ENCODE measurements at places on chromosomes 1 and 21. TPM values are rescaled to one million over a fixed set of nuclear protein-coding genes. Genes with fewer than 3 reads are reported as not detected.
A peak's percentile ranks its signal among the peaks of the same experiment; 100 is the strongest.

The SYT14 gene
- under 0.01 TPM for polyA plus RNA-seq

- H3K36me3 ChIP-seq, result no peaks in the 10 kb centered on the region
- no peak overlapping the region for H3K4me3 ChIP-seq
- no peaks in the 10 kb centered on the region for H3K27me3 ChIP-seq
- no peak for DNase-seq
- H3K4me1 ChIP-seq, result no peaks in the 10 kb centered on the region
- H3K27ac ChIP-seq, result no peak overlapping the region
Measured at GRCh38 chr1:59833991-59834390, 19.2 kb downstream of the HOOK1 start.

The GABPB2 gene
- polyA plus RNA-seq, result 4.2 TPM

DNA sequence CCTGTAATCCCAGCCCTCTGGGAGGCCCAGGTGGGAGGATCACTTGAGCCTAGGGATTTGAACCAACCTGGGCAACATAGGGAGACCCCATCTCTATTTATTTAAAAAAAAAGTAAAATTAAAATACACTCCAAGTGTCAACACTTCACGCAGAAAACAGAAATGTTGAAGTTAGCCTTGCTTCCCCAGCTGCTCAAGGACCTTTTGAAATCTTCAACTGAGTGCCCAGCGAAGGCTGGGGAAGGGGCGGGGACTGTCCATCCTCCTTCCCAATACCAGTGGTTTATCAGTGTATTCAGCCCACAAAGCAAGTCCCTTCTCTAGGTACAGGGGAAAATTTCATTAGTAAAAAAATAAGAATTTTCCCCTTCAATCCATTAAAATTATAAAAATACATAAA is 2.2 kb upstream of the DNAJC28 start:
- DNase-seq, result no peak
- H3K36me3 ChIP-seq, result no peaks in the 10 kb centered on the region
- no peaks in the 10 kb centered on the region for H3K4me1 ChIP-seq
- no peaks in the 10 kb centered on the region for H3K27me3 ChIP-seq

The GON4L gene
- 24.7 TPM for polyA plus RNA-seq

The MRPL20 gene
- 171 TPM for polyA plus RNA-seq

The REN gene
- polyA plus RNA-seq, result 0.32 TPM

The RCC1 gene
- 64.2 TPM for polyA plus RNA-seq

DNA sequence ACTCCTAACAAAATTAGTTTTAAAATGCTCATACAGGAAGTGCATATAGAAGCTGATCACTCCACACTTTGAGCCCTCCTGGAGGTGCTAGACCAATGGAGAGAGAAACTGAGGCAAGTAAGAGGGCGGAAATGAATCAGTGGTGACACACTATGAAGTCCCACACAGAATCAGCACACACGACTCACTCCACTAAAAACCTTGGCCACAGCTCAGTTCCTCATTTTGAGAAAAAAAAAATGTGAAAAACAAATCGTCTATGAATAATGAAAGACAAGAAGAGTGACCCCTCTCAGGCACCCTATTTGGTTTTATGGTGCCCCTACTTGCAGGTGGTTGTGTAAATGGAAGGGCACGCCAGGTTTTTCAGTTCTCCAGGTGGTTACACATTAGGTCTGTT is 675.1 kb upstream of the BRINP3 start:
- H3K27me3 ChIP-seq, result no peaks in the 10 kb centered on the region
- no peaks in the 10 kb centered on the region for H3K36me3 ChIP-seq

- peaks cover 44% of the 10 kb centered on the region for H3K36me3 ChIP-seq
- no peak overlapping the region for H3K27ac ChIP-seq
- no peaks in the 10 kb centered on the region for H3K27me3 ChIP-seq
- no peaks in the 10 kb centered on the region for H3K4me1 ChIP-seq
- peak; percentile 57 for DNase-seq
Measured at GRCh38 chr21:45264912-45265515, 22.7 kb downstream of the POFUT2 start.

DNA sequence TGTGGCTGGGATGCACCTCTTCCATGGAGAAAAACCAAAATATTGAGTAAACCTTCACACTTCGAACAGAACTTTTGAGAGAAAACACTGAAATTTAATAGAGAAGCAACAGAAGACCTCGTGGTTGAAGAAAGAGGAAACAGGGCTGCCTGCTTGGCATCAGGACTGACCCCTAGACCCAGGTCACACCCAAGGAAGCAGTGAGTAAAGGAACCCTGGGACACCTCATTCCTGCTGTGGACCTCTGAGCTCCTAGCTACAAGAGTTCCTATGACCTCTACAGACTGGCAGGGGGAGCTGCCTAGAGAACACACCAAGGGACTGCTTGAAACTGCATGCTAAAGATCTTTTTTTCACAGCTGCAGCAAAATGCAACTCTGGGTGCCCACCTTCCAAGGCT is 67.8 kb downstream of the FASLG start:
- no peaks in the 10 kb centered on the region for H3K27me3 ChIP-seq
- H3K4me3 ChIP-seq, result no peak overlapping the region
- H3K36me3 ChIP-seq, result no peaks in the 10 kb centered on the region
- H3K27ac ChIP-seq, result no peak overlapping the region
- DNase-seq, result no peak

GRCh38 chr1:30635391-30635975 is 87.9 kb downstream of the MATN1 start:
- H3K4me1 ChIP-seq, result peaks cover 22% of the 10 kb centered on the region
- H3K4me3 ChIP-seq, result no peak overlapping the region
- DNase-seq, result peak; percentile 53

The APOBEC4 gene
- not detected for polyA plus RNA-seq

DNA sequence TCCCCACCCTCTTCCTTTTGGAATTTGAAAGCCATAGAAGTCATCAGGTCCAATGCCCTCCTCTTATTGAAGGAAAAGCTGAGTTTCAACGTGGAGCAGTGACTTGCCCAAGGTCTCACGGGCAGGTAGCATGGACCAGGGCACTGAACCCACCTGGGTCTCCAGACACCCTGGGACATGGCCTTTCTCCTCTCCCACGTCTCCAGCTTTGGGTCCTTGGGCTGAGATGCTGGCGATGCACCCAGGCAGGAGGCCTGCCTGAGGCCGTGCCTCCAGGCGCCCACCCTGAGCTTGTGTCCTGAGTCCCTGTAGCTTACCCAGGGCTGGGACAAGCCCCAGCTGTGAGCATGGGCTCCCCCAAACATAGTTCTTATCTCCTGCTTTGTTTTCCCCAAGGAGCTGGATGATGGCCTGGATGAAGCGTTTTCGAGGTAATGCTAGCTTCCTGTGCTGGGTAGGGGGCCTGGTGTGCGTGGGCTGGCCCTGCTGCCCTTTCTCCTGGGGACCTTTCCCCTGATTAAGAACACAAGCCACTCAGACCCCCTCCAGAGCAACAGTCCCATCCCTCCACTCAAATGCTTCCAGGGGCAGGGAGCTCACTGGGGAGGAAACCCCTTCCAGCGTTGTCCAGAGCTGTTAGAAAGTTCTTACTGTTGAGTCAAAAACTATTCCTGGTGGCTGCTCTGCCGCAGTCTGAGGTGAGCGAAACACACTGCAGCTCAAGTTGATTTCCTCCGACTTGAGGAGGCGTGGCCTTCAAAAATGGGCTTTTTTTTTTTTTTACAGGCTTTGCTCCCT is 21.6 kb downstream of the LDLRAP1 start:
- H3K27ac ChIP-seq, result peak overlapping the region; percentile 76
- H3K4me3 ChIP-seq, result no peak overlapping the region
- peaks cover 42% of the 10 kb centered on the region for H3K4me1 ChIP-seq

The RHOU gene
- polyA plus RNA-seq, result 58.7 TPM

DNA sequence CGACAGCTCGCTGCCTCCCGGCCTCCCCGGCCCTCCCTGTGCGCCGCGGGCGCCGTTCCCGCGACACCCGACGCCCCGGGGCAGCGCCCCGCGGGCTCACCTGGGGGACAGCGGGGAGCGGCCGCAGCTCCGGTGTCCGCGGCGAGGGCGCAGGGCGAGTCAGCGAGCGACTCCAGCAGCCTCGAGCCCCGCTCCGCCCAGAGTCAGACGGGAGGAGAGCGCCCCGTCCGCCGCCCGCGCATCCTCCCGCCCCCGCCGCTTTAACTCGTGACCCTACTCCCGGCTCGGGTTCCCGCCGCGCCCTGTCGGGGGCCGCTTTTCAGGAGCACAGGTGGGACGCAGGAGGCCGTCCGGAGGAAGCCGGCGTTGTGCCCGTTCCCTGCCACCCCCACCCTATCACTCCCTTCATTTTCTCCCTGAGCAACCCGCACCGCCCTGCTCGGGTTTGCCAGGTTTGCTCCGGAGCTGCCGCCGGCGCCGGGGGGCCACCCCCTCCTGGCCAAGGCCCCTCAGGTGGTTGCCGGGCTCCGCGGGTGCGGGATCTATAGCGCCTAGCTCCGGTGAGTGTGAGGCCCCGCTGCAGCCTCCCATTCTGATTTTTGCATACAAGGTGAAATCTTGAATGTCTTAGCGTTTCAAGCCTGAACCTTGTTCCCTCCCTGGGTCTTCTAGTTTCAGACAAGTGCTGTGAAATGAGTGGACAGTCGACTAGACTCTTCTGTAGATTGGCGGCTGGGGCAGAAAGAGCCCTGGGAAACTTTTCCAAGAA is at the start of gene MCOLN3:
MCOLN3 (minus strand) TSS at position 205 of the 769 bp plus-strand sequence. CDS start 3,140 bp downstream, outside the sequence.
- no peak within 1 kb of the TSS for H3K27ac ChIP-seq
- H3K4me3 ChIP-seq, result peak within 1 kb of the TSS; percentile 21
- no peaks in the 10 kb centered on the region for H3K36me3 ChIP-seq
- DNase-seq, result peak; percentile 71

DNA sequence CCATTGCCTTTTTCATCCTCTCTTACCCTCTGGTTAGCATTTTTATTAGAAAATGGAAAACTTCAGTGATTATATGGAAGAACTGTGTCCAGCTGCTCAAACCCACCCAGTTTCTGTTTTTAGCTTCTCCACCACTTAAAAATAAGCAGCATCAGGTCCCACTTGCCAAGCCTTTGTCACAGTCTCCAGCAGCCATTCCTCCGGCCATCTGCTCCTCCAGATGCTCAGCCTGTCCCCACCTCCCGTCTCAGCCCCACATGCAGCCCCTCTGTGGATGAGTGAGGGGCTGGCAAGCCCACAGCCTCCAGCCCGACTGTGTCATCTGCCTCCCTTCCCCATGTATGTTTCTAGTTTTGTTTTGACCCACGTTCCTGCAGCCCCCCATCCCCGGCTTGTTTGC is 289.7 kb downstream of the HHAT start:
- H3K4me1 ChIP-seq, result no peaks in the 10 kb centered on the region
- H3K4me3 ChIP-seq, result no peak overlapping the region
- H3K27me3 ChIP-seq, result no peaks in the 10 kb centered on the region
- no peak overlapping the region for H3K27ac ChIP-seq

GRCh38 chr1:100457683-100458082 is 80.3 kb upstream of the GPR88 start:
- H3K4me1 ChIP-seq, result no peaks in the 10 kb centered on the region
- H3K27me3 ChIP-seq, result no peaks in the 10 kb centered on the region
- no peak overlapping the region for H3K4me3 ChIP-seq
- no peak overlapping the region for H3K27ac ChIP-seq
- no peaks in the 10 kb centered on the region for H3K36me3 ChIP-seq

DNA sequence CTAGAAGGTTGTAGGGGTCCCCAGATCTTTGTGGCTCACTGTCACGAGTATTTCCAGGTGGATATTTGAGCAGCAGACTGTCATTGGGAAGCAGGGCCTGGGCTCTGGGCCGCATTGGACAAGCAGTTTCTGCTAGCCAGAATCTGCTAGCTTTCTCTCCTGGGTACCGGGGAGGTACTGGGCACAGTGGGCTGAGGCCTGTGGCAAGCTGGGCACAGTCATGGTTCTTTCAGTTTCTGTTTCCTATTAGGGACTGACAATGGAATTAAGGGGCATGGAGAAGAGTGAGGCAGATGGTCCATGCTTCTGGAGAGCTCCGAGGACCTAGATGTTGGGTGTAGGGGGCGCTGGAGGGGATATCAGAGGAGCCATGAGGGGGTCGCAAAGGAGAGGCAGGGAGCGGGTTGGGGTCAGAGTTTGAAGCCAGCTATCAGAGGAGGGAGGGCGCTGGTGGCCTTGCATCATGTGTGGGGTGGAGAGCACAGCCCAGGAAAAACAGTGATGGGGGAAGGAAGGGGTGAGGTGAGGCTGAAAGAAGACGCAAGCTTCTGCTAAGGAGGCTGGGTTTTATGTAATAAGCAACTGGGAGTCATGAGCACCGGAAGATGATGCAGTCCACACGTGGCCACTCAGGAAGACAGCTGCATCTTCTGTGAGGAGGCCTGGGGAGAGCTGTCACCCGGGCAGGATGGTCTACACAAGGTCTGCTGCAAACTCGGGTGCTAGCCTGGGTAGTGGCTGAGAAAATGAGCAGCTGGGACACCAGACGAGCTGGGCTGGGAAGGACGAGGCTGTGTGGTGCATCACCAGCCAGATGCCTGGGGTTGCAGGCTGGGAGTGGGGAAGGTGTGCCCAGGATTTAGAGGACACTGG is 72.7 kb downstream of the IER5 start:
- H3K27me3 ChIP-seq, result no peaks in the 10 kb centered on the region
- H3K36me3 ChIP-seq, result no peaks in the 10 kb centered on the region
- peak; percentile 44 for DNase-seq
- H3K4me3 ChIP-seq, result no peak overlapping the region
- no peak overlapping the region for H3K27ac ChIP-seq

The LCE1A gene
- not detected for polyA plus RNA-seq

- DNase-seq, result no peak
- H3K27me3 ChIP-seq, result no peaks in the 10 kb centered on the region
- H3K27ac ChIP-seq, result no peak overlapping the region
- H3K36me3 ChIP-seq, result no peaks in the 10 kb centered on the region
- no peak overlapping the region for H3K4me3 ChIP-seq
Measured at GRCh38 chr1:217674028-217674729, 43.0 kb downstream of the SPATA17 start.

- H3K4me1 ChIP-seq, result no peaks in the 10 kb centered on the region
- no peaks in the 10 kb centered on the region for H3K36me3 ChIP-seq
- no peaks in the 10 kb centered on the region for H3K27me3 ChIP-seq
- DNase-seq, result no peak
Measured at GRCh38 chr1:22751124-22751531, 40.5 kb downstream of the EPHB2 start.

DNA sequence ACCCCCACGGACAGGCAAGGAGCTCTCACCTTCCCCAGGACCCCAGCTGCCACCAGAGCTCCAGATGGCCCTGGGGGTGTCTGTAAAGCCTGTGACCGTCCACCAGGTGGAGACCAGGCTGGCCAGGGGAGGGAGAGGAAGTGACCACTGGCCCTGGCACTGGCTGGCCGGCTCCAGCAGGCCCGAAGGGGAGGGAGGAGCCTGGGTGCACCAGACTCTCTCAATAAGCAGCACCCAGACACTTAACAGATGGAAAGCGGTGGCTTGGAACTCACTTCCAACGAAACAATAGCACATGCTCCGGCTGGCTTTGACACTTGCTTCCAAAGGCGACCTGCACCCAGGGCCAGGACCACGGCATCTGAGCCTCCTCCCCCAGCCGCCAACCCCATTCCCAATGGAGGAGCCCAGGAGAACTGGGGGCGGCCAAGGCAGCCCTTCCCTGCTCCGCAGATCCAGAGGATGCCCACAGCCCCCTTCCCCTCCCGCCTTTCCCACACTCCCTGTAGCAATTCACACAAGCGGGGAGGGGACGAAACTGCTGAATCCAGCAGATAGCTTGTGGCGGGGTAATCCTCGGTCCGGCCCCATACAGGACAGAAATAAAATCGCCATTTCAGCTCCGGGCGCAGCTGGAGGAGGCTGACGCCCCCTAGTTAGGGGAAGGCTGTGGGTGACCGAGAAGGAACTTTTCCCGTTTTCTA is 742 bp upstream of the PDE9A start:
- no peaks in the 10 kb centered on the region for H3K4me1 ChIP-seq
- no peaks in the 10 kb centered on the region for H3K36me3 ChIP-seq
- peak overlapping the region; percentile 82 for H3K4me3 ChIP-seq
- peak; percentile 92 for DNase-seq

GRCh38 chr1:32100359-32100758 is 7.5 kb upstream of the KPNA6 start:
- no peak overlapping the region for H3K4me3 ChIP-seq
- DNase-seq, result no peak
- peaks cover 12% of the 10 kb centered on the region for H3K36me3 ChIP-seq
- no peaks in the 10 kb centered on the region for H3K27me3 ChIP-seq
- no peaks in the 10 kb centered on the region for H3K4me1 ChIP-seq
- H3K27ac ChIP-seq, result no peak overlapping the region
